ENCODE measurements at places on chromosomes 6 and 20.

- no peak for DNase-seq
These were observed 5.2 kb upstream of the BACH2 start for GRCh38 chr6:90301816-90302215.

GRCh38 chr6:129455126-129455769, 254.7 kb downstream of the ARHGAP18 start:
- DNase-seq: no peak

- no peak for DNase-seq
These were observed 167.1 kb downstream of the KIF6 start for GRCh38 chr6:39558079-39558478.

GRCh38 chr6:42661540-42662153, 60.8 kb downstream of the PRPH2 start:
- DNase-seq: peak; percentile 82

DNA sequence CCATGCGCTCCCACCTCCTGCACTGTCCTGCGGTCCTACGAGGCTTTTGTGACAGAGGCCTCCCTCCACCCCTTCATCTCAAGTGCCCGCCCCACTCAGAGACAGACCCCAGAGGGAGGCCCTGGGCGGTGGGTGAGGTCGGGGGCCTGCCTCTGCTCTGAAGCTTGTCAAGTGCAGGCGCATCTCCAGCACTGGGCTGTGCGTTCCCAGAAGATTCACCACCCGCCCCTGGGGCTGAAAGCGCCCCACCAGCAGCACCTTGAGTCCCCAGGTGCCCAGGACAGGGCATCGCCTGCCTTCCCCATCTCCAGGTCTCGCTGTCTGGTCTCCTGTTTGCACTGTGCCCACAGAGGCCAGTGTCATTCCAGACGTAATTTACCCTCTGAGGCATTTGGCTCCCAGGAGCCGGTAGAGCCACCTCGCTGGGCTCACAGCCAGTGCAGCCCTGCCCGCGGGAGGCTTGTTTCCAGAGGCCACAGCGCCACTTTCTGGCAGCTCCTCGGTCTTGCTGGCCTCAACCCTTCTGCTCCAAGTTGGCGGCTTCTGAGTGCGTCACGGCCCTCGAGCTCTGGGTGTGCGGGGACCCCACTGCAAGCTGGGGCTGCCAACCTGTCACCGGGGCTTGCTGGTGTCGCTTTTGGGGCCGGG, 191.1 kb downstream of the TAF4 start:
- DNase-seq: peak; percentile 55

DNA sequence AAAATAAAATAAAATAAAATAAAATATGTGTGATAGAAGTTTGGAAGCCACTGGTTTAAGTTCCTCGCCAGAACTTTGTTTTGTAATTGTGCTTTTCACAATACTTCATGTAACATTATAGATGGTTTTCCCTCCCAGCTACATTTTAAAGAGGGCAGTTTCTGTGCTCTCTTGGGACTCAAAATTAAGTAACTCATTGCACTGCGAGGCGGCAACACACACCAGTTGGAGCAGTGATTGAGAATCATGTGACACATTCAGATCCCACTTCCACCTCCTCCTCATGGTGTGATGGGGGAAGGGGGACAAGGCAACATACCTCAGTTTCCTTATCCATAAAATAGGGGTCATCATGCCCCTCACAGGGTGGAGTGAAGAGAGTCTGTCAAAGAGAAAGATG, 7.5 kb downstream of the C2 start:
- no peak for DNase-seq

DNA sequence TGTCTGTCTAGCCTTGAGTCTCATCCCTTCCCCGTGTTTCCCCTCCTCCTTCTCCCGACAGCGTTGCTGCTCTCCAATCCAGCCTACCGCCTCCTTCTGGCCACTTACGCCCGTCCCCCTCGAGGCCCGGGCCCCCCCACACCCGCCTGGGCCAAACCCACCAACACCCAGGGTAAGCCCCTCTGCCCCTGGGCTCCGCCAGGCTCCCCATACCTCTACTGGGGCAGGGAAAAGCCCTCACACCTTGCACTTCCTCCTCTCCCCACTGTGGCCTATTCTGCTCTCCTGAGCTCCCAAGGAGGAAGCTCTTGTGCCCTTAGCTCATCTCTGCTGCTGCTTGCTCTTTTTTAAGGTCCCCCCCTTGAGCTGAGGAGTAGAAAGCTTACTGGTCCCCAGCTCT, 11.0 kb downstream of the DDR1 start:
- DNase-seq: no peak

DNA sequence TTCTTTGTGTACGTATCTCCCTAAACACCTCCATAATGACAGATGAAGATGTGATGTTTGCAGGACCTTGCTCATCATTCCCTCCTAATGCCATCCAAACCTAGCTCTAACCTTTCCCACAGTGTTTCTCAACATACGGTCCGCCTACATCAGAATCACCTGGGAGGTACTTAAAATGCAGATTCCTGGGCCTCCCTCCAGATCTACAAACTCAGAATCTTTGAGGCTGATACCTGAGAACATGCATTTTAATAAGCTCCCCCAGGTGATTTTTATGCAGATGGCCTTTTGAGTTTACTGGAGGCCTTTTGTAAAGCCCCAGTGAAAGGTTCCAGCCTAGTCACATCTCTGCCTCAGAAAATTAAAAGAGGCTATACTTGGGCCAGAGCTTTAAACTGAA, 40.5 kb downstream of the METTL24 start:
- no peak for DNase-seq
